ENCODE measurements at places on chromosomes 2 and 18.

DNA sequence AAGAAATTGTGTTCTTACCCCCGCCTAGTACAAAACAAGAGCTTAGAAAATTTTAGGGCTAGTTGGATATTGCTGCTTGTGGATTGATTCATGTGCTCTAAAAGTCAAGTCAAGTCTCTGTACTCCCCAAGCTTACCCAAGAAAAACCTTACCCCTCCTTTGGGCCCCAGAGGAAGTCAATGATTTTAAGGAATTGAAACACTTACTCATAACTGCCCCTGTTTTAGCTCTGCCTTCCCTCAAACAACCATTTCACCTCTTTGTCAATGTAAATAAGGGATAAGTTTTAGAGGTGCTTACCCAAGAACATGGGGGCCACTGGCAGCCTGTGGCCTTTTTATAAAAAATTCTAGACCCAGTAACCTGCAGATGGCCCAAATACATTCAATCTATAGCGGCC lies 136.6 kb upstream of the RMP24 start:
- DNase-seq = no peak

GRCh38 chr18:49878567-49879270 lies 65.4 kb upstream of the ACAA2 start:
- DNase-seq = no peak

DNA sequence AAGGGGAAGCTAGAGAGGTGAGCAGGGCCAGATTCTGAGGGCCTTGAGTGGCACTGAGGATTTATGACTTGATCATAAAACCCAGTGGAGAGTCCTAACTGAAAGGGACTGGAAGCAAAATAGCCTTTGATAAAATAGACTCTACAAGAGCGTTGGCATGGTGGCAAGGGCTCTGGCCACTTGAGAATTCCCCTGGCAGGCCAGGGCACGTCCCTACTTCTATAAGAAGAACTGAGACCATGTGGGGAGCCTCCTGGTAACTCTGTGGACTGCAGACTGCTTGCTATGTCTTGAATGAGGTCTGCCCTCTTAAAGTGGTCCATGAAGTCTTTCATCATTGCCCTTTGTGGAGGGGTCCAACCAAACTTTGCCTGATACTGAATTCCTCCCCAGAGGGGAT lies 324.8 kb downstream of the ALK start:
- no peak for DNase-seq

- DNase-seq = no peak
Observed at GRCh38 chr2:171703574-171704347, 16.5 kb downstream of the DYNC1I2 start.

DNA sequence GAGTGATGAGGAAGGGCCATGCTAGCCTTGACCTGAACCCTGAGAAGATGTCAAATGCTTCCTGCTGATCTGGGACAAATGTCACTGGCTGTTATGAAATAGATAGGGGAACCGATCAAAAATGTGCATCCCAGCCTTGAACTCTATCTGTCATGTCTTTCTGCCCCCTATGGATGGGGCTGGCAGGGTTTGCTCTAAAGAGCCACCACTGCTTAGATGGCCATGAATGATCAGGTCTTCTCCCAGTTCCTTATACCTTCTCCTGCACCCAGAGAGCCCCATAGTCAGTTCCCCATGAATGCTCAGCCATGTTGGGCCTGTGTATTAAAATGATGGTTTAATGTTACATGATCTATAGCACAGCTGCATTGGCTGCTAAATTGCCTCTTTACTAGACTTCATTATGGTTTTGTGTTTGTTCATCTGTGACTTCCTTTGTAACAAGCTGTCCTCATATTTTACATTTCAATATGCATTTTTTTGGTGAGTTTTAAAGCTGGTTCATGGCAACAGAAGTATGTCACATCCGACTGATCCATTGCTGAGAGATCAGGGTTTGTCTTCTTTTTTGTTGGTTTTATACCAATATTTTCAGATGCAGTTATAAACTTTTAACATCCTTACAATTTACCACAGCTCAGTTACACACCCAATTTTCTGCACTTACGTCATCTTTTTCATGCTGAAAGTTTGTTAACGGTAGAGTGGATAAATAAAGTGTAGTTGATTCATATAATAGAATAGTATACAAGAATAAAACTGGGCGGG lies 56.3 kb upstream of the SMAD2 start:
- no peak for DNase-seq

DNA sequence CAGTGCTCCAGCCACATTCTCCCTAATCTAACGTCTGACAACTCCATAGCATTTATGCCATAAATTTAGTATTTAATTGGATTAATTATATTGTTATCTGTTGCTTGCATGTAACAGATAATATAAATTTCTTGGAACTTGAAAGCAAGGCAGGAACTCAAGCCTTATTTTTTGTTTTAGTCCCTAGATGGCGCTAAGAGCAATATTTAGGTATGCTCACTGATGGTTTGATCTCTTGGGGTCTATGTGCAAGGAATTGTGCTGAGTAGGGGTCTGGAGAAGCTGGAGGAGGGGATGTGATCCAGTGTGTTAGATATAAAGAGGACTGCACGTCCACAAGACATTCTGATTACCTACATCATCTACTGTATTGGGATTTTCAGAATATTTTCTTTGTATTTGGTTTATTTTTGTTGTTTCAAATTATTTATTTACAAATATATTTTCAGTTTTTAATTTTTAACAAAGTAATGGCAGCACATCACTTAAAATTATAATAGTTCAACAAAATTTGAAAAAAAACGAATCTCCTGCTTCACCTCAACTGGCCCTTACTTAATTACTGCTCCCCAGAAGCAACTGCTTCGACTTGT lies 32.8 kb downstream of the KATNAL2 start:
- DNase-seq = no peak

DNA sequence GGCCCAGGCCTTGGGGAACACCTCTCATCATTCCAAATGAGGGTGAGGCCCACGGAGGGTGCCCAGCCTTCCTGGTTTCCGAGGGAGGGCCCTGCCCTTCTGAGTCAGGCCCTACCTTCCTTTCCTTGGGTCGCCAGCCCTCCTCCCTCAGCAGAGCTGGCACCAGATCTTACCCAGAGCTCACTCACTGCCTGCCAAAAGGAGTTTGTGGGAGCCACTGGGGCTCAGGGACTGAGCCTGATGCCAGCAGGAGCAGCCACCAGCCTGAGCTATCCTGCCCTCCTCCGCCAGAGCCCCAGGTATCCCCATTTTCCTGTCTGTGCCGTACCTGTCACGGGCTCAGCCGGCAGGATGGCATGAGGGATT lies 64.1 kb downstream of the NRP2 start:
- no peak for DNase-seq

DNA sequence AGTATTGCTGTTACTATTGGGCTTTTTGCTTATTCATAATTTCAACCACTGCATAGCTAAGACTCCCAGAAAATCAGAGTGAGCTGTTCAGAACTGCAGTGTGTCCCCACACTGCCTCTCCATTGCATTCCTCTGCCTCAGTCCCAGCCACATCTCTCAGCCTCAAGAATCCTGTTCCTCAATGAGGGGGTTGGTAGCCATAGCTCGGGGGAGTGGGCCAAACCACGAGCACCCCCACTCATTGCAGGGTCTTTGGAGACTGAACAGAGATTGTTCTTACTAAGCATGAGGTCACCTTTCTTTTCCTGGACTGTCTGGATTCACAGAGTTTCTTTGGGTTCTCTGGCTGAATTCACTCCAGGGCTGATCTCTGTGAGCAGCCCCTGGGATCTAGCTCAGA lies 161.1 kb downstream of the GFPT1 start:
- no peak for DNase-seq

DNA sequence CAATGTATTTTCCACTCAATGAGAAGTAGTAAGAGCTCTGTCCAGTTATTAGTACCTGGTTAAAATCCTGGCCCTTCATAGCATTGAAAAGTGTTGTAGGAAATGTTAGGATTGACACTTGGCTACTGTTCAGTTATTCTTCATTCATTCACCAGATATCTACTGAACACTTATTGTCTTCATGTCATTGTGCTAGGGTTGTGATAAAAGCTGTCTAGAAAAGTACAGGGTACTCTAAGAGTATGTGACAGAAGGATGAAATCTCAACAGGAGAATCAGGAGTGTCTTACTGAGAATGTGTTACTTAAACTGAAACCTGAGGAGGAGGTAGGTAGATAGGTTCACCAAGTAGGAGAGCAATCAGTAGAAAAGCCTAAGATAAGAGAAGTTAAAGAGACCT lies 511.8 kb upstream of the RAB12 start:
- no peak for DNase-seq

- DNase-seq = no peak
Observed at GRCh38 chr2:221485503-221485870, 86.6 kb downstream of the EPHA4 start.

- DNase-seq = no peak
Observed at GRCh38 chr2:194674043-194674442, 983.0 kb upstream of the SLC39A10 start.

DNA sequence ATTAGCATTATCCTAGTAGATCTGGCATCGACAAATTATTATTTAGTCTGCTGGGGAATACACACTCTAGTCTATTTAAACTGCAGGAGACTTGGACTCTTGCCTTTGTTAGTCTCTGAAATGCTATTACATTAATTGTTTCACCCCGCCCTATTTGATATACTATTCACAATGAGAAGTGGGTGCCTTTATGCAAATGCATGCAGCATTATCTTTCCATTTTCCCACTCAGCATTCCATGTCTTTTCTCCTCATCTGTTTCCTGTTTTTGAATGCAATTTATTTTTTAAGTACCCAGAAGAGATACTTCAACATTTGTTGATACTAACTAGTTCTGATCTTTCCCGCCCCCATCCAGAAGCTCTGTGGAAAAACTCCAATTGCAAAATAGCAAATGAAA lies 395.3 kb upstream of the NXPH2 start:
- DNase-seq = no peak

- DNase-seq = no peak
Observed at GRCh38 chr2:96715658-96716057, 24.2 kb downstream of the LMAN2L start.

- no peak for DNase-seq
Observed at GRCh38 chr18:57555134-57555533, 31.4 kb downstream of the FECH start.

- DNase-seq = no peak
Observed at GRCh38 chr18:25140124-25140961, 211.6 kb downstream of the ZNF521 start.

GRCh38 chr2:68514316-68514929 lies 47.0 kb downstream of the APLF start:
- no peak for DNase-seq

- peak; percentile 74 for DNase-seq
Observed at GRCh38 chr2:69013142-69013839, at the start of gene ANTXR1. TSS of gene ANTXR1 (plus strand) at chr2:69013179. CDS start at chr2:69013500, 321 bp downstream.

DNA sequence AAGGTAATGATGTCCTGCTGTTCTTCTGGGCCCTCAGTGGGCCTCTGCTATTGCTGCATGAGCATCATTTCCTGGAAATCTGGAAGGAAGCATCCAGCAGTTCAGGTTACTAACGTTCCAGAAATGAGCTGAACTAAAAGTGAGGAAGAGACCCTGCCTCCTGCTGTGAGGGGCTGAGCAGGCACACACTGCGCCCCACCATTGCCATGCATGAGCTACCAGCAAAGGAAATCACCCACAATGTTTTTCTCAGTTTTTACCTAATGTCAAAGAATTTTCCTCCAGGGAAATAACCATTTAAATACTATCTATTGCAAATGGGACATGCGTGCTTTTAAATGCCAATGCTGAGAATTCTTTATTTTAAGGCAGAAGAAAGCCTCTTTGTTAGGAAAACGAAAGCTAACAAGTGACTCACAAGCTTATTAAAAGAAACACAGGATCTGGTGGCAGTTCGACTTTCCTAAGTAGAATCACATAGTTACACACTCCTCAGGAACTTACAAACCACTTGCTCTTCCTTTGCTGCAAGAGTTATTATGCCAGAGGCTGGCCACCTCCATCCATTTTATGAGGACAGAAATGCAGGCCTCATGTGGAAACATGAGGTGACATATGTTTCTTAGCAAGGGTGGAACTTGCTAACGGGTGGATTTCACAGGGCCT lies 152.6 kb upstream of the TTC39C start:
- no peak for DNase-seq

DNA sequence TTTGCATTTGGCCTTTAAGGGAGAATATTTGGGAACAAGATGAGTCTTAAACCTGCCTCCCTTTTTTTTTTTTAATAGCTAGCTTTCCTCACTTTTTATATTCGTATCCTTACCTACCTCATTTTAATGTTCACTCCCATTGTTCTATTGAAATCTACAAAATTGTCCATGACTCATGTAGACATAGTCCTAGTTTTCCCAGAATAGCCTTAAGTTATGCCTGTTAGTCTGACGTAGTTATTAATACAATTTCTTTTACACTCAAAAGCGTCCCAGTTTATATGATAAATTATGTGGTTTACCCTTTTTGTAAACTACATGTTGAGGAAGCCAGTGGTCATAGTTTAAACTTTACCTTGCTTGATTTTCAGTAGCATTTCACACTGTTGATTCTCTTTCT lies 73.4 kb downstream of the UBR3 start:
- no peak for DNase-seq

GRCh38 chr2:176535467-176536113 lies 266.3 kb downstream of the MTX2 start:
- no peak for DNase-seq

DNA sequence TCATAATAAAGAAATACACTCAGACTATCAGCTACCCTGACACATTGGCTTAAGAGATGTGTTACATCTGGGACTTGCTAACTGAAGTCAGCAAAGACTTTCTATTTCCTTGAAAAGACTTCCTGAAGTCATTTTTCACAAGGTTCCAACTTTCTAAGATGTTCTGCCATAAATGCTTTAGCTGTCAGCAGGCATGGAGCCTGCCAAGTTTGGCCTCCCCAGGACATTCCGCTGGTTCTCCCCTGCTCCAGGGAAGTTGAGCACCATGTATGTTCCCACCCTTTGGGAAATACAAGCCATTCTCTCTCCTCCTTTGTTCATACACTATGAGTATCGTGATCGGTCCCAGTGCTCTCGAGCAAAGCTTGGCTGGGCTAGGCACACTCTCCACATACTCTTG lies 202.7 kb upstream of the CCDC68 start:
- no peak for DNase-seq

- DNase-seq = no peak
Observed at GRCh38 chr2:200003444-200003843, 48.1 kb downstream of the MAIP1 start.

DNA sequence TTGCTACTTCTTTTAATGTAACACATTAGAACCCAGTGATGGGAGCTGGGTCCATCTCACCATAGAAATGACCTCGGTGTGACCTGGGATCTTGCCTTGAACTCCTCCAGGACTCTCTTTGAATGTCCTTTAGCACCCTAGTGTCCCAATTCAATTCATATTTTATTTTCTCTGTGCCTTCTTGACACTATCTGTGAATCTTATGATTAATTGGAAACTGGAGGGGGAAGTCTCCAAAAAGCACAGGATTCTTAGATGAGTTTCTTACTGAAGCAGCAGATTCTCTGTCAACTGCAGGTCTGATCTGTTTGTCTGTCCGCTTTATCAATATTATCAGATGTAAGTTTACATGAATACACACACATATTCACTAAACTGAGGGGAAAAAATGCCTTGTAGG lies 470 bp downstream of the DHRS9 start:
- DNase-seq = no peak

DNA sequence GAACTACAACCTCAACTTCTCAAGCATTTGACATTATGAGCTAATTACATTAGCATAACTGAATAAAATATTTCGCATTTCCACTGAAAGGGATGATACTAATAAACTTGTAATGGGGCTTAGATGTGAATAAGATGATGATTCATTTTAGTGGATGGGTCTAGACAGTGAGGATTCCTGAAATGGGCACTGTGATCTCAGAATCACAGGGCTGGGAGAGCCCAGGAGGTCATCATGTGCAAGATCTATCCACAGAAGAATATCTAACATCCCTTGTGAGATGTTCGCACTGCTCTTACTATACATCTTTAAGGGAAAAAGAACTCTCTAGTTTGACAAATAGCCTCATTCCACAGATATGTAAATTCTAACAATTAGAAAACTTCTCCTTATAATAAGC lies 245.7 kb downstream of the DYM start:
- DNase-seq = no peak

All from sciatic nerve (tissue), 2 donors.